ENCODE measurements at places on chromosomes 12 and 14. TPM values are rescaled to one million over a fixed set of nuclear protein-coding genes. Genes with fewer than 3 reads are reported as not detected.

The HOXC10 gene
- 10.3 TPM for total RNA-seq

The APEX1 gene
- total RNA-seq, result 186 TPM

The GCH1 gene
- total RNA-seq, result 6.8 TPM

The SMIM10L1 gene
- total RNA-seq, result 6.2 TPM

The TMEM132D gene
- total RNA-seq, result 0.76 TPM

The MYRFL gene
- 0.13 TPM for total RNA-seq

The LMNTD1 gene
- total RNA-seq, result not detected

The BLTP3B gene
- total RNA-seq, result 12.4 TPM

The FGF23 gene
- total RNA-seq, result not detected

The IL22 gene
- total RNA-seq, result not detected

The CELA1 gene
- not detected for total RNA-seq

The DDX47 gene
- 49.1 TPM for total RNA-seq
